ENCODE measurements at places on chromosomes 7 and 10.

DNA sequence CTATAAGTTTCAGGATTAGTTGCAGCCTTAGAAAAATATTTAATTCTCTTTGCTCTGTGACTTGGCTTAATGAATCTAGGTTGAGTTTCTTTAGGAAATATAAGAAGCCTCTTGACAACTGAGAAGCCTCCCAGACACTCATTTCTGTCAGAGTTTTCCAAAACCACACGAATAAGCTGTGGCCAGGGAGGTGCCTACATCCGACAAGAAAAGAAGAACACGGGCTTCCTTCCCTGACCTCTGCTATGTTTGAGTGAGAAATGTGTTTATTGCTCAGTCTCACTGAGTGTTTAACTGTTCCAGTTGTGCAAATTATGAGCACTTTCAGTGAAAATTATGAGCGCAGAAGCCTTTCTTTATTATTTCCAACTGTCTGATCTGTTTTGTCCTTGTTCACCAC lies 105.0 kb downstream of the TRIL start:
- DNase-seq: no peak

- peak; percentile 74 for DNase-seq
Observed at GRCh38 chr10:6014241-6014761, 37.0 kb upstream of the IL15RA start.

DNA sequence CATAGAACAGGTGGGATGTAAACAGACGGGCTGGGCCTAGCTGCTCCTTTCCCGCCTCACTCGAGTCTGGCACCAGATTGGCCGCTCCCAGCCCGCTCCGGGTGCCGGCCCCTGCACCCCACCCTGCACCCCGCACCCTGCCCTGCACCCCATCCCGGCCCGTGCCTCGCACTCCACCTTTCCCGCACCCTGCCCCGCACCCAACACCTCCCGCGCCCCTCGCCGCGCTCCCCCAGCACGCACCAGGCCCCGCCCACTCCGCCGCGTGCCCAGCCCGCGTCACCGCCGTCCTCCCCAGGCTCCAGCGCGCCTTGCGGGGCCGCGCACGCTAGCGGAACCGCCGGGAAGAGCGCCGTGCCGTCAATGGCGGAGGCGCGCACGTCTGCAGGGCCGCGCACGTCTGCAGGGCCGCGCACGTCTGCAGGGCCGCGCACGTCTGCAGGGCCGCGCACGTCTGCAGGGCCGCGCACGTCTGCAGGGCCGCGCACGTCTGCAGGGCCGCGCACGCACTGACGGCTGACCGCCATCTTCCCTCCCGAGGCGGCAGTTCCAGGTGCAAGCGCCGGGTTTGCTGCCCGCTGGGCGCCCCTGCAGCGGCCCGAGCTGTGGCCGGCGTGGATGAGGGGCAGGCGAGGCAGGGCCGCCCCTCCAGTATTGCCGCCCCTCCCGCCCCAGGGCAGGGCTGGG lies at the start of gene UBE3C:
Gene UBE3C (plus strand): TSS at position 503 of the 687 bp plus-strand sequence. CDS start 347 bp downstream, outside the sequence.
- peak; percentile 91 for DNase-seq

- no peak for DNase-seq
Observed at GRCh38 chr10:122326806-122327205, 47.7 kb upstream of the PLEKHA1 start.

DNA sequence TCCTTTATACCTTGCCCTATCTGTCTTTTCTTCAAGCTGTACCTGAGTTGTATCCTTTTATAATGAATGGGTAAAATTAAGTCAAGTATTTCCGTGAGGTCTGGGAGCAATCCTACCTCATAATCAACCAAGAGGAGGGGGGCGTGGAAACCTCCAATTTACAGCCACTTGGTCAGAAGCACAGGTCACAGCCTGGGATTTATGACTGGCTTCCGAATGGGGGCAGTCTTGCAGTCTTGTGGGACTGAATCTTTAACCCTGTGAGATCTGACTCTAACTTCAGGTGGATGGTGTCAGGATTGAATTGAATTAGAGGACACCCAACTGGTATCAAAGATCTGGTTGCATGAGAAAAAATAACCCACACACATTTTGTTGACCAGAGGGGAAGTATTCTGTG lies 23.5 kb upstream of the KCNMA1 start:
- DNase-seq: no peak

DNA sequence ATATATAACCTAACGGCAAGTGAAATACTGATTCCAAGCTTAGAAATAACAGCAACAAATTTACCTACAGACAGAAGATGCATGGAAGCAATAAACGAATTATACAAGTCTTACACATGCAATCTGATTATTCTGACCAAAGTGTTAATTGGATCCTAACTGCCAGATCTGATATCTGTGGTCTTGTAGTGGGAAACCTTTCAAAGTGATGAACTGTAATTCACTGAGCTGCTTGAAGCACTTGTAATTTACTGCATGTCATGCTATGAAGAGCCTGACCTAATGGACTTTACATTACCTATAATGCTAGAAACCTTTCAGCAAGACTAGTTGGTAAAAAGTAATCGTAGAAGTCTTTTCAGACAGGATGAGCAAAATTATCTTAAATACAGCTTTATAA lies 205.6 kb downstream of the FOXP2 start:
- DNase-seq: no peak

- peak; percentile 51 for DNase-seq
Observed at GRCh38 chr7:131753620-131754222, 197.3 kb upstream of the PODXL start.

- no peak for DNase-seq
Observed at GRCh38 chr10:43971306-43971705, 322.6 kb upstream of the ZNF32 start.

GRCh38 chr7:1706381-1706720 lies 36.3 kb downstream of the ELFN1 start:
- DNase-seq: no peak

DNA sequence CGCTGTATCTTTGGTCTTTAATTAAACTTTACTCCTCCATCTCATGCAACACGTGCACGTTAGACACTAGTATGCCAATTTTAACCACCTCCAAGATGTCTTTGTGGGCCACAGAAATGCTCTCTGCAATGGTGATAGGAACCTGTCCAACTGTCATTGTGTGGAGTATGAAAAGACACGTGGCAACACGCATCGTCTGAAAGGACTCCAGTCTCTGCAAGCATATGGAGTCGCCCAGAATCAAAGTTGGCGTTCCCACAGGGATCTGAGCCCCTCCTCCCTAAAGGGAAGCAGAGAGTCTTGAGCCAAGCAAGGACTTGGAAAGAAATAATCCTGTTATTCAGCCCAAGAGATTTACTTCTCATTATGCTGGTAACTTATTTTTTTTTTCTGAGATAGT lies 301.1 kb downstream of the CALN1 start:
- DNase-seq: no peak

GRCh38 chr10:5168897-5169420 lies 16.0 kb downstream of the AKR1C8 start:
- peak; percentile 31 for DNase-seq

- DNase-seq: no peak
Observed at GRCh38 chr10:33071857-33072256, 113.8 kb upstream of the ITGB1 start.

DNA sequence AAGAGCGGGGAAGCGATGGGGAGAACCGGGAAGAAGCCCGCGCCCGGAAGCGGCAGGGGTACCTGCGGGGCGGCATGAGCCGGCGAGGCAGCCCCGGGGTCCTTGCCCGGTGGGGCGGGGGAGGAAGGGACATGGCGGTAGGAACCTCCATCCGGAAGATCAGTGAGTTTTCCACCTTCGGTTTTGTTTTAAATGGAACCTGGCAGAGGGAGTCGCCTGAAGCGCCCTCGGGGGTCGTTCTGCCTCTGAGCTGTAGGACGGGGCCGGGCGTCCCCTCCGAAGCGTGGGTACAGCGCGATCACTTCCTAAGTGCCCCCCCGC lies 471 bp downstream of the PFKP start:
- DNase-seq: no peak

DNA sequence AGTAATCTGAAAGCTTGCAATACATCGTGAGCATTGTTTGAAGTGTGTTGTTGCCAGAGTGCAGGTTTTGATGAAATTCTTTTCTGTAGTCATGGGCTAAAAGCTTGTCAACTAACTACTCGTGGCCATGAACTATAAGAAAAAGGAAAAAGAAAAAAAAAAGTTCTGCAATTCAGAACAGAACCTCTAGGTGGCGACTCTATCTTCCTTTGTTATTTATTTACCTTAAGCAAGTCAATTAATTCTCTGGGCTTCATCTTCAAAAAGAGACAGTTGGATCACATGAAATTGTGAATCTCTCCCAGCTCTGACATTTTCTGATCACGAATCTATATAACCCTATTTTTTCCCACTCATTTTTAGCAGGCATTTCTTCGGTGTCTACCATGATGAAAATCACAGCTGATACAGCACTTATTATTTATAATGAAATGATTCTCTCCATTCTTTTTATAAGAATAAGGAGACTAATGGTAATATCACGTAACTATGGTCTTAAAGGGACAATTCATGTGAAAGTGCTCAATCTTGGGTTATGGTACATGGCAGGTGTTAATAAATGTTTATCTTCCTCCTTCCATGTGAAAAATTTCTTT lies 18.8 kb downstream of the TMEM196 start:
- DNase-seq: peak; percentile 88

- no peak for DNase-seq
Observed at GRCh38 chr7:77684030-77684429, 12.2 kb upstream of the RSBN1L start.

DNA sequence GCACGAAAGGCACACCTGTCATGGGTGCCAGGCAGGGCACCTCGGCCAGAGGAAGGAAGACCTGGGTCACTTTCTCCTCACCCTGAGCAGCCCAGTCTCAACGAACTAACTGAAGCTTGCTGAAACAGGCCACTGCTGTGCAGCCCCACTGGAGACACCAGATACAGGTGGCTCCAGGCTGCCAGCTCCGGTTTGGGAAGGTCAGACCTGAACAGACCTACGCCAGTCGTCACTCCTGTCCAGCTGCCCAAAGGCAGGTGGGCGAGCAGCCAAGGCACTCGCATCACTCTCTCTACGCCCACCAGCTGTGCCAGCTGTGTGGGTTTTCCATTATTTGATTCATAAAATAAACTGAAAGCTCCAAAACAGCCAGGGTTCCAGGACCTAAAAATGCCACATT lies 256.1 kb downstream of the ZMYND11 start:
- DNase-seq: no peak

DNA sequence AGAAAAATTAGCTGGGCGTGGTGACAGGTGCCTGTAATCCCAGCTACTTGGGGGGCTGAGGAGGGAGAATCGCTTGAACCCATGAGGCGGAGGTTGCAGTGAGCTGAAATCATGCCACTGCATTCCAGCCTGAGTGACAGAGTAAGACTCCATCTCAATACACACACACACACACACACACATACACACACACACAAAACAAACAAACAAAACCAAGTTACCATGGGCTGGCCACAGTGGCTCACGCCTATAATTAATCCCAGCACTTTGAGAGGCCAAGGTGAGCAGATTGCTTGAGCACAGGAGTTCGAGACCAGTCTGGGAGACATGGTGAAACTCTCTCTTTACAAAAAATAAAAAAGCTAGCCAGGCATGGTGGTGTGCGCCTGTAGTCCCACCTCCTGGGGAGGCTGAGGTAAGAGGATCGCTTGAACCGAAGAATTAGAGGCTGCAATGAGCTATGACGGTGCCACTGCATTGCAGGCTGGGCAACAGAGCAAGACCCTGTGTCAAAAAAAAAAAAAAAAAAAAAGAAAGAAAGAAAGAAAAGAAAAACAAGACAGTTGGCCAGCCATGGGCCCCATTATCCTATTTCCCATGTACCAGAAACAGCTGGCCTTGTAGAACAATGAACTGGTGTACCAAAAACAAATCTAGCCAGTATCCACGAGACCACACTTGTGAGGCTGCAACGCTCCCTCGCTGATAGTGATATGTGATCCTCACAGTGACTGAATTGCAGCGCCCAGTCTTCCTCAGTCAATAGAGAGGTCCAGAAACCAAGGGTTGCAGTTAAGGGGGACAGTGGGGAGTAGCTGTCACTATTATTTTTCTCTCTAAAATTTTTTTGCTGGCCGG lies 6.6 kb upstream of the AGFG2 start:
- DNase-seq: no peak

GRCh38 chr7:102292813-102293798 lies 6.4 kb downstream of the SH2B2 start:
- DNase-seq: no peak

DNA sequence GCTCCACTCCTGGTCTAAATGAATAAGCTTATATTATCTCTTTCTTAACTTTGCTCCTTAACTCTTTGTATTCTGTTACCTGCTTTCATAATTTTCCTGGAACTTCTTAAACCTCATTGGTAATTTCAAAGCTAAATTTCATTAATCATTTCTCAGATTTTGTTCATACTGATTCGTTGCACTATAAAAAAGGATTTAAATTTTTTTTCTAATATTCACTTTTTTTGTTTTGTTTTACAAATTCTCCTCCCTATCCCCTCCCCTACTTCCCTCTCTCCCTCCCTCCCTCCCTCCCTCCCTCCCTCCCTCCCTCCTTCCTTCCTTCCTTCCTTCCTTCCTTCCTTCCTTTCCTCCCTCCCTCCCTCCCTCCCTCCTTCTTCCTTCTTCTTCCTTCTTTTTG lies 14.7 kb downstream of the ST7 start:
- no peak for DNase-seq

GRCh38 chr10:133396035-133396624 lies 2.2 kb downstream of the MTG1 start:
- no peak for DNase-seq

DNA sequence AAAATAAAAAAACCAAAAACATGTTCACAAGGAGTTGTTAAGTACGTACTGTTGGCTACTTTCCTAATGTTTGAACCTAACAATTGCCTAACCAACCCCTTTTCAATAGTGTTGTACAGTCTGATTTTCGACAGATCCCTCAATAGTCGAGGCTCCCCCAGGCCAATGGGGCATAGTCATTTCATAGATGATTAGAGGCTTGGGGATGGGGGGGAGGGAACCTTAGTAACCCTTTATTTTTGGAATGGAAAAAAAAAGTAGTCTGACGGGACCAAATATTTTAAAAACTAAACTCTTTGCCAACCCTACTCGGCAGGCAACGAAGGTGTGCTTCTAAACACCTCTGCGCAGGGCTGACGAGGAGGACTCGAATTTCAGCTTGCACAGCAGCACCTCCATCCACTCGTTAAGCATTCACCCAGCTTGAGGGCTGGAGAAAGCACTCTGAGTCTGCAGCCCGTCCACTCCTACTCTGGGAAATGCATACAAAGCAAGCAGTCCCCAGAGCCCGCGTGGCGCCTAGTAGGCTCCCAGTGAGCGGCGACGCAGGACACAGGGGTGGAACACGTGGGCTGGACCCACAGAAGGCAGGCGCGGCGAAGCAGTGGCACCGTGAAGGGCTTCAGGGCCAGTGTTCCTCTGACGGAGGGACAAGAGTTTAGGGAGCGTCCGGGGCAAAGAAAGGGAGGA lies 899 bp downstream of the PUS7 start:
- DNase-seq: peak; percentile 82

DNA sequence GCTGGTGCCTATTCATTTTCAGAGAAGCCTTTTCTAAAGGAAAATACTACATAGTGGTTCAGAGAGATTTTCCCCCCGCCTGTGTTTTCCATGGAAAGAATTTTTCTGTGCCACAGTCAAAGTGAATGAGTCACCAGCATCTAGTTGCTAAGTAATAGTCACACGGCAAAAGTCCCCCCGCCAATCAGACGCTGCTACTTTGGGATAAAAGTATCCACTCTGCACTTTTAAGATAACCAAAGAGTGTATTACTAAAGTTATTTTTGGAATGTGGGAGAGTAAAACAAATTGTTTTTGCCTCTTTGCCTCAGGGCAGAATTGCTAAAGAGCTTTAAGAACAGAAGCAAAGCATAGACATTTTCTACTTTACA lies 23.5 kb downstream of the ABLIM1 start:
- DNase-seq: peak; percentile 55

GRCh38 chr10:128364631-128365030 lies 238.4 kb upstream of the MKI67 start:
- DNase-seq: no peak

GRCh38 chr7:94576316-94576715 lies 66.7 kb downstream of the CASD1 start:
- no peak for DNase-seq

All from HT-29 (cell line).